Kasumi-1 (cell line): ENCODE measurements at places on chromosomes 7 and 10.

DNA sequence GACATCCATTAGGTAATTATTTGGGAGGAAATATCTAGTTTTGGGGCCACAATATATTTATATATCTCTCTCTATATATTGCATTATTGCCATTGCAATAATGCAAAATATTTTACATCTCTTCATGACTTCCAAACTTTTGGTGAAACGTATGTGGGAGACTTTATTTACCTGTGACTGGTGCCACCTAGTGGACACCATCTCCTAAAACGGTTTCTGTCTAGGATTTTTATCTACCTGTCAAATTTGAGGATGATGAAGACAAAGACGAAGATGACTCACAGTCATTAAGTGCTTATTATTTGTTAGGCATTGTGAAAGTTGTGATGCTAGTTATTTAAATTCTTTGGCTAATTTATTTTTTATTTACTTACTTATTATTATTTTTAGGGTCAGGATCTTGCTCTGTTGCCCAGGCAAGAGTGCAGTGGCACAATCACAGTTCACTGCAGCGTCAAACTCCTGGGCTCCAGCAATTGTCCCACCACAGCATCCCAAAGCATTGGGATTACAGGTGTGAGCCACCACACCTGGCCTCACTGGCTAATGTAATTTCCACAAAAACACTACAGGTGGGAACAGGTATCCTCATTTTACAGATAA is 18.7 kb upstream of the CBLL1 start:
- DNase-seq = peak; percentile 30

- no peak for DNase-seq
Measured at GRCh38 chr7:33554046-33554445, 351.3 kb upstream of the BMPER start.

- DNase-seq = peak; percentile 60
Measured at GRCh38 chr7:2757904-2758672, 70.1 kb downstream of the AMZ1 start.

GRCh38 chr7:131655447-131655846 is 99.0 kb upstream of the PODXL start:
- DNase-seq = no peak

- no peak for DNase-seq
Measured at GRCh38 chr10:102801496-102801895, 35.7 kb downstream of the CYP17A1 start.

GRCh38 chr7:37901890-37902524 is 14.6 kb downstream of the SFRP4 start:
- DNase-seq = no peak

- DNase-seq = peak; percentile 76
Measured at GRCh38 chr10:121974535-121975294, at the start of gene NSMCE4A. Gene NSMCE4A (minus strand): TSS chr10:121975217. CDS start chr10:121975165, 52 bp downstream.
